ENCODE measurements at places on chromosomes 11 and 22.
A peak's percentile ranks its signal among the peaks of the same experiment; 100 is the strongest.

DNA sequence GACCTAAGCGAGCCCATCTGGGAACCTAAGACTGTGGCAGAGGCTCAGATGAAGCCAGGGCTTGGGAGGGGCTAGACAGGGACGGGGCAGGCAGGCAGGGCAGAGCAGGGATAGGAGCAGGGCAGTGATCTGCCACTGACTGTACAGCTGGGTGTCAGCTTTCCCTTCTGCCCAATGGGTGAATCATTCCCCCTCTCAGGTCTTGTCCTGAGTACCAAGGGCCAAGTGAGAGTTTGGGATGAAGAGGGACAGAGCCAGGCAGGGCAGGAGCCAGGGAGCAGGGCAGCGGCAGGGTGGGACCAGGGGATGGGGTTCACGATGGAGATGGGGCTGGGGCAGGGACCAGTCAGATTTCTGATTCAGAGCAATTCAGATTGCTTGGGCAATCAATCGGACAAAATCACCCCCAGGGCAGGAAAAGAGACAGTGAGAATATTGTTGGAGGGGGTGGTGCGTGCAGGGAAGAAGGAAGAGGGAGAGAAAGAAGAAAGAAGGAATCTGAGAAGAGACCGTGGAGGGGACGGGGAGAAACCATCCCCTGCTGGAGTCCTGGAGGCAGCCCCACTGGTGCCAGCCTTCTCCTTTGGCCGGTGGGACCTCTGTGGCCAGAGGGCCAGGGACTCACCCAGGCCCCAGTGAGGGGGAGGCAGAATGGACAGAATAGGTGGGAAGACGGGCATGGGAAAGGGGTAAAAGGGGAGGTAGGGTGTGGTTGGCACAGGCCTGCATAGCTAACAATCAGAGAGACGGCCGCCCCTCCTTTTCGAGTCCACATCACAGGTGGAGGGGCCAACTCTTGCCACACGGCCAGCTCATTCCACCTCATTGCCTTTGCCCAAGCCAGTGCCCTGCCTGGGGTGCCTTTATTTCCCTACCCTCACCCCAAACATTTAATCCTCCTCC, 47.2 kb downstream of the CYTH4 start:
- DNase-seq, result no peak

DNA sequence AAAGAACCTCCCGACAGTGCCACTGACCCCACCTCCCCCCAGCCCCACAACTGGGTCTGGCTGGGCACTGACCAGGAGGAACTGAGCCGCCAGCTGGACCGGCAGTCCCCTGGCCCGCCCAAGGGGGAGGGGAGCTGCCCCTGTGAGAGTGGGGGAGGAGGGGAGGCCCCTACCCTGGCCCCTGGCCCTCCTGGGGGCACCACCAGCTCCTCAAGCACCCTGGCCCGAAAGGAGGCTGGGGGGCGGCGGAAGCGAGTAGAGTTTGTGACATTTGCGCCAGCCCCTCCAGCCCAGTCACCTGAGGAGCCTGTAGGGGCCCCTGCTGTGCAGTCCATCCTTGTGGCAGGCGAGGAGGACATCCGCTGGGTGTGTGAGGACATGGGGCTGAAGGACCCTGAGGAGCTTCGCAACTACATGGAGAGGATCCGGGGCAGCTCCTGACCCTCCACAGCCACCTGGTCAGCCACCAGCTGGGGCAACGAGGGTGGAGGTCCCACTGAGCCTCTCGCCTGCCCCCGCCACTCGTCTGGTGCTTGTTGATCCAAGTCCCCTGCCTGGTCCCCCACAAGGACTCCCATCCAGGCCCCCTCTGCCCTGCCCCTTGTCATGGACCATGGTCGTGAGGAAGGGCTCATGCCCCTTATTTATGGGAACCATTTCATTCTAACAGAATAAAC, 12.3 kb downstream of the TMEM132A start:
- DNase-seq, result no peak

GRCh38 chr22:46251266-46251665, 1.2 kb upstream of the CDPF1 start:
- DNase-seq, result no peak

- no peak for DNase-seq
These were observed at the start of gene PLAAT2 for GRCh38 chr11:63563201-63564055. Gene PLAAT2, minus strand, starts transcription at chr11:63563379. Its CDS starts 55 bp downstream, at chr11:63563324.

DNA sequence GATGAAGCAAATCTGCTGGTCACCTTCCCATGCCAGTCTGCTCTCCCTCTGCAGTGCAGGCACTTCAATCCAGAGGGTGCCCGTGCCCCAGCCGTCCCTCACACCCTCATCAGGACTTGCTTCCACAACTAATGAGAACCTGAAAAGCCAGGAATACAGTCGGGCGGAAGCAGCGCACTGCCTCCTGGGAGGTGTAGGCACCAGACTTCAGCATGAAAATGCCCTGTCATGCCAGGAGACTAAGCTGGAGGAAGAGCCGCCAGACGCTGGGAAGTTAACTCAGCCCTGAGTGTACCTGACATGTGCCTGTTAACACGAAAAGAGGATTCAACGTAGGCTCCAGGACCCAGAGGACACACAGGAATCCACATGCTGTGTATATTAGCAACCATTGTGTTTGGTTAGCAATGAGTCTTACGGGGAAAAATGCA, 40.1 kb upstream of the FLI1 start:
- peak; percentile 48 for DNase-seq

- DNase-seq, result no peak
These were observed 8.4 kb upstream of the TNFRSF13C start for GRCh38 chr22:41935015-41935351.

GRCh38 chr11:22456993-22457762, 119.0 kb downstream of the SLC17A6 start:
- DNase-seq, result no peak

DNA sequence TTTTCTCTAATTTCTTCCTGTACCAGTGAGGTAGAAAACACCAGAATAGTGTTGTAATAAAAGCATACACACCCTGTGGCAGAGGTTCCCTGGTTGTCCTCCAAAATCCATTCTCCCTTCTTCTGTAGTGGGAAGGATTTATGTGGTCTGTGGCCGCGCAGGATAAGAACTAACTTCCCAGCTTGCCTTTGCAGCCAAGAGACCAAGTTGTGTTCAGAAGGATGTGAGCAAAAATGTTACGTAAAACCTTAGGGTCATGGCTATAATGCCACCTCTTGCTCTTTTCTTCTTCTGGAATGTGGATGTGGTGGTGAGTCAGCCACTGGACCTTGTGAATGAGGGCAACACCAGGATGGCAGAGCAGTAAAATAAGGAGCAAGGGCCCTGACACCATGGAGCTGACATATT, 28.4 kb downstream of the CCDC90B start:
- peak; percentile 1 for DNase-seq

GRCh38 chr11:69443138-69443967, 38.1 kb upstream of the LINC01488 start:
- peak; percentile 93 for DNase-seq

DNA sequence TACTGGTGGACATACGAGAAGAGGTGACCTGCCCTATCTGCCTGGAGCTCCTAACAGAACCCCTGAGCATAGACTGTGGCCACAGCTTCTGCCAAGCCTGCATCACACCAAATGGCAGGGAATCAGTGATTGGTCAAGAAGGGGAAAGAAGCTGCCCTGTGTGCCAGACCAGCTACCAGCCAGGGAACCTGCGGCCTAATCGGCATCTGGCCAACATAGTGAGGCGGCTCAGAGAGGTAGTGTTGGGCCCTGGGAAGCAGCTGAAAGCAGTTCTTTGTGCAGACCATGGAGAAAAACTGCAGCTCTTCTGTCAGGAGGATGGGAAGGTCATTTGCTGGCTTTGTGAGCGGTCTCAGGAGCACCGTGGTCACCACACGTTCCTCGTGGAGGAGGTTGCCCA, 6.9 kb downstream of the TRIM6 start:
- DNase-seq, result no peak

DNA sequence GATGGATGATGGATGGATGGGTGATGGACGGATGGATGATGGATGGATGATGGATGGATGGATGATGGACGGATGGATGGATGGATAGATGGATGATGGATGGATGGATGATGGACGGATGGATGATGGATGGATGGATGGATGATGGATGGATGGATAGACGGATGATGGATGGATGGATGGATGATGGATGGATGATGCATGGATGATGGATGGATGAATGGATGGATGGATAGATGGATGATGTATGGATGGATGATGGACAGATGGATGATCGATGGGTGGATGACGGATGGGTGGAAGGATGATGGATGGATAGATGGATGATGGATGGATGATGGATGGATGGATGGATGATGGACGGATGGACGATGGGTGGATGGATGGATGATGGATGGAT, 21.1 kb downstream of the KCTD17 start:
- no peak for DNase-seq

DNA sequence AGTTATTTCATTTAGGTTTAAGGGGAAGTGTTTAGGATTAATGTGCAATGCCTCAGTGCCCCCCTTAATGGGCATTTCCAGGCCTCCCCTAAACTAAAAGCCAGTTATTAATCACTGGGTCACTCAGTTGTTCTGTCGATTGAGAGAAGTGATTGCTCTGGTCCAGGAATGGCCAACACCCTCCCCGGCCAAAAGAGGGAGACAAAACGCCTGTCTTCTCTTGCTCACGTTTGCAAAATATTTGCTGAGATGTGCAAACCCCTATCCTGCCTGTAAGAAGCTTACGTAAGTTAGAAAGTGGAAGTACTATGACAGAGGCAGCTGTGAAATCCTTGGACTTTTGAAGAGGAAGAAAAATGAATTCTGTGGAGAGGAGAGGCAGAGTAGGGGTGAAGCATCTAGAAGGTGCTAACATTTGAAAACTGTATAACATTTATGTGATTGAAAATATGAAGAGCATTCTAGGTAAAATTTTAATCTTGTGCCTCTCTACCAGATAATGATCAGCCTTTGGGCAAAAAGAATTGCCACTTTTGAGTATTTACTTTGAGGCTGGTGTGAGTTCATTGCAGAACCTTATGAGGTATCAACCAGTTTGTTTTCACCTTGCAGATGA, 37.7 kb downstream of the NTM start:
- DNase-seq, result peak; percentile 14

DNA sequence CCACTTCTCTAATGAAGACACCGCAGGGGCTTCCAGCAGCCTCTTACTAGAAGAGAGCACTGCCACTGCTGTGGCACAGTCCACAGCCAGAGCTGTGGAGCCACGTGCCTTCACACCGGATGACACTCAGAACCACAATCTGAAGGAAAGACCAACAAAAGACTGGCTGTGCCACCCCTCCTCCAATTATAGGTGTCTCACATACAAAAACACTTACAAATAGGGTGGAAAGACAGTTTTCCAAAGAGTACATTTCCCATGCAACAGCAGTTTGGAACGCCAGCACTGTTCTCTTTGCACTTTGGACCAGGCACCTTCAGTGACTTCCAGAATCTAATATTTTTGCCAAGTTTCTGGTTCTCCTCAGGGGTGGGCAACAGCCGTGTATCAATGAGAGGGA, 38.0 kb upstream of the SLC25A1 start:
- DNase-seq, result no peak

DNA sequence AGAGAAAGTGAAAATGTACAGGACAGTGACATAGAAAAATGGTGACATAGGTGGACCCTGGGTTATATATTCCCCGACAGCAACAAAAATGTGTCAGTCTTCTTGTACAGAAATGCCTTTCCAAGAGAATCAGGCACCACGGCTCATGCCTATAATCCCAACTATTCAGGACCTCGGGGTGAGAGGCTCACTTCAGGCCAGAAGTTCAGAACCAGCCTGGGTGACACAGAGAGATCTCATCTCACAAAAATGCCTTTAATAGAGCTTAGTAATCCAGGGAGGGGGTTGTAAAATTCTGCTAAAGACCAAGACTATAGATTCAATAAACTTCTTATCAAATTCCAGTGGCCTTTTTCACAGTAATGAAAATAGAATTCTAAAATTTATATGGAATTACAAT, 10.7 kb downstream of the ZNF195 start:
- DNase-seq, result no peak

- no peak for DNase-seq
These were observed 8.7 kb upstream of the ABTB2 start for GRCh38 chr11:34366522-34366921.

DNA sequence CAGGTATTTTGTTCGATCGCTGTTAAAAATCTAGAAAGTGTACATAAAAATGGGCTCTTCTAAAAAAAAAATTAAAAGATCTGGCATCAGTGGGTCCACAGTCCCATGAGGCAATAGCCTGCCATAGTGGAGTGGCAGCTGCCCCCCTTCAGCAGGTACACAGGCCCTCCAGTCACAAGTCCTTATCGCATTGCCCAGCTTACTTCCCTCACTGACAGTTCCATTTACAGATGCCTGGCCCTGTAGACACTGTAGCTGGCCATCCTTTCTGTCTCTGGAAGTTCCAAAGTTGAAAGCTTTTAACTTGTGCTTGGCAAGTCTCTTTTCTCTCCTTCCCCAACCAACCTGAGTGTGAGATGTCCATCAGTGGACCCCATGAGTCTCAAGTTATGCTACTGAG, 11.4 kb downstream of the ZNRF3 start:
- no peak for DNase-seq

DNA sequence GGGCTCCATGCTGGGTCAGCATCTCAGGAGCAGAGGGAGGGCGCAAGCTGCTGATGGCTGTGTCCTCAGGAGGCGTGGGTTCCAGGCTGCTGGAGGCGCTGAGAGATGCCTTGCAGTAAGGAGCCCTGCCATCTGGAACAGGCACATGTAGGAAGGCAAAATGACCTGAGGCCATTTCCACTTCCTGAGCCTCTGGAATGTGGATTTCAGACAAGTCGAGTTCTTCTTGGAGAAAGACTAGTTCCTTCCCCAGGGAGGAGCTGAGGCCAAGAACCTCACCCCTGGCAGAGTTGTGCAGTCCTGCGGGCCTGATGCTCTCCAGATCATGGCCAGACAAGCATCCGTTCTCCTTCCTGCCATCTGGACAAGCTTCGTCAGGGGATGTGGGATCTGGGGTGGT, 19.3 kb downstream of the HPS4 start:
- DNase-seq, result no peak

DNA sequence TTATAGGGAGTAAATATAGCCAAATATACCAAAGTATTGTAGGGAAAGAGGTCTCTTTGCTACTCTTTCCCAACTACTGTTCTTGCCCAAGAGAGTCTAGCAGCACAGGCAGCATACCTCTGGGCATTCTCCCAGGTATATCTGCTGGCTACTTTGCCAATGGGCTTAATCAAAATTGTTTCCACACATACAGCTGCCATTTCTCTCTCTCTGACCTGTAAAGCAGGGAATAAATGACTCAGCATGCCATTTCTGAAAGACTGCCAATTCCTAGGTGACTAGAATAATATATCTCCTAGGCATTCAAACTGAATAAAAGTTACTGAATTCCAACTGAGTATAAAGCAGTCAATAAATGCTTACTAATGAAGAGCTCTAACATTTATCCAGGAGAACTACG, 44.6 kb downstream of the RDX start:
- peak; percentile 39 for DNase-seq

DNA sequence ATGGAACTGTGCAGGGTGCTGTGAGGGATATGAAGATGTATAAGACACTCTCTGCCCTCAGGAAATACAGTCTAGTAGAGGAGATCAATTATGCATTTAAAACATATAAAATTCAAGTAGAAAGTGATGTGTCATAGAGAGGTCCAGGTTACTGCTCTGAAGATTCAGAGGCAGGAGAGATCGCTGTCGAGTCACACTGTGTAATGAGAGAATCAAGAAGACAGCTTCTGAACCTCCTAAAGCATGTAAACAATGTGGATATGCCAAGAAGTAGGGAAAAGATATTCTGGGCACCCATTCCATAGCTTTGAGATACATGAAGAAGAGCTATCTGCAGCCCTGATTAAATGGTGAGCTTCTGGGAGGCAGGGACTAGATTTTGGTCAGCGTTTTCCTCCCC, 16.7 kb downstream of the SSH3 start:
- DNase-seq, result no peak

Data from muscle of back (tissue), 13 donors.